Activated CD8-positive, alpha-beta T cell treated with anti-CD3 and anti-CD28 coated beads for 36 hours (primary cell): ENCODE measurements at places on chromosomes 7 and 10. TPM values are rescaled to one million over a fixed set of nuclear protein-coding genes. Genes with fewer than 3 reads are reported as not detected.
A peak's percentile ranks its signal among the peaks of the same experiment; 100 is the strongest.

- peaks cover 3% of the 10 kb centered on the region for H3K4me1 ChIP-seq
- no peak overlapping the region for H3K27ac ChIP-seq
- H3K4me3 ChIP-seq = no peak overlapping the region
- no peaks in the 10 kb centered on the region for H3K36me3 ChIP-seq
- H3K27me3 ChIP-seq = no peaks in the 10 kb centered on the region
These were observed 2.9 kb upstream of the TMEM72 start for GRCh38 chr10:44908066-44908749.

- H3K27ac ChIP-seq = no peak overlapping the region
- no peak overlapping the region for H3K4me3 ChIP-seq
- peaks cover 5% of the 10 kb centered on the region for H3K27me3 ChIP-seq
- peaks cover 21% of the 10 kb centered on the region for H3K36me3 ChIP-seq
These were observed 4.9 kb upstream of the CYP3A7 start for GRCh38 chr7:99739699-99740572.

GRCh38 chr10:71127773-71128172 is 84.6 kb upstream of the UNC5B start:
- DNase-seq = no peak
- no peaks in the 10 kb centered on the region for H3K36me3 ChIP-seq
- H3K4me3 ChIP-seq = no peak overlapping the region
- H3K4me1 ChIP-seq = peaks cover 8% of the 10 kb centered on the region

The GOT1 gene
- 51.5 TPM for total RNA-seq

DNA sequence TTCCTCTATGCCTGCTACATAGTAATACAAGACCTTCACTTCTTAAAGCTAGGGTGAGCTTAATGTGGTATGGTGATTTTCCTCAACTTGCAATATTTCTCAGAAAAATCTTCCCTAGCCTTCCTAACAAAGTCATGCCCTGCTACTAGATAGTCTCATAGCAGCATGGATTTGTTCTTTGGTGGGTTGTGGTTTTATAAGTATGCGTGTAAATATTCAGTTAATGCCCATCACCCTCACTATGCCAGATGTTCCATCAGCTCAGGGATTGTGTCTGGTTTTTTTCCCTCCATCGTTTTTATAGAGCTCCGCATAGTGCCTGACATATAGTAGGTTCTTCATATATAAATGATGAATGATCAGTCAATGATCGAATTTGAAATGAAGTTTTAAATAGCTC is 182.8 kb downstream of the CREB5 start:
- H3K27me3 ChIP-seq = peaks cover 2% of the 10 kb centered on the region
- peaks cover 9% of the 10 kb centered on the region for H3K4me1 ChIP-seq
- no peaks in the 10 kb centered on the region for H3K36me3 ChIP-seq
- DNase-seq = no peak

DNA sequence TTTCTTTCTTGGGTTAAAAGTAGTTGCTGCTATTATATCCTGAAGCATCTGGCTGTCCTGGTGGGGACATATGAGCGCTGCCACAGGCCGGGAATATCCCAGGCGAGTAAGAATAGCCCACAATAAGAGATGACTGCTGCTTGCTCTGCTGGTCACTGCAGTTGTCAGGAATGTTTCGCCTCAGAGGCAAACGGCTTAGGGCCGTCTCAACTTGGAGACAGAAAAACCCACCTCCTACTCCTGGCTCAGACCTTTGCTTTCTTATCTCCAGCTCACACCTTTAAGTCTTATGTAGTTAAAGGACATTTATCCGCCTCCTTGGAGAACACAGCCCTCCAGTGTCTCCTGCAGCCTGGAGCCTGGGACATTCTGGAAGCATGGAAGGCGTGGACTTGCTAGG is at the start of gene GJD4:
Gene GJD4, plus strand, starts transcription at position 151 of the 400 bp plus-strand sequence. Its CDS starts 227 bp downstream, at position 378.
- H3K36me3 ChIP-seq = no peaks in the 10 kb centered on the region
- H3K27ac ChIP-seq = no peak within 1 kb of the TSS
- peaks cover 5% of the 10 kb centered on the region for H3K4me1 ChIP-seq
- DNase-seq = no peak
- peaks cover 46% of the 10 kb centered on the region for H3K27me3 ChIP-seq
- no peak within 1 kb of the TSS for H3K4me3 ChIP-seq

DNA sequence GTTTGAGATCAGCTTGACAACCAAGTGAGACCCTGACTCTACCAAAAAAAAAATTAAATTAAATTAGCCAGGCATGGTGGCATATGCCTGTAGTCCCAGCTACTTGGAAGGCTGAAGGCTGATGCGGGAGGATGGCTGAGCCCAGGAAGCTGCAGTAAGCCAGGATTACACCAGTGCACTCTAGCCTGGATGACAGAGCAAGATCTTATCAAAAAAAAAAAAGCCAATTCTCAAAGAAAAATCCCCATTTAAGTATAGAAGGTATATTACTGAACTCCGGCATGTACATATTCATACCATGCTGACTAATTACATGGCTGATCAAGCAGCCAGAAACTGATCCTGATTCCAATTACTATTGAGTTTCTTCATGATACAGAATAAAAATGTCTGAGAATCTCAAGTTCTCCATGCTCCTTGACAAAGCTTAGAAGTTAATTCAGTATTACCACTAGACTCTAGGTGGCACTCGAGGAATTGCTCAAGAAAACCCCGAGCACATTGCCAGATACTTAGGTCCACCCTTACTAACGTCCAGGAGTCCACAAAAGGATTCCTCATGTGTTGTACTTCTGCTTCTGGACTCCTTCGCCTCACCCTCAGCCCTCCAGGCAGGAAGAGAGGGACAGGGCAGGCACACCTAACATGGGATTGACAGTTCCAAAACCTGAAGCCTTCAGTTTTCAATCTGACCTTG is 148.9 kb downstream of the PARD3 start:
- DNase-seq = no peak
- H3K36me3 ChIP-seq = no peaks in the 10 kb centered on the region
- no peak overlapping the region for H3K4me3 ChIP-seq
- no peaks in the 10 kb centered on the region for H3K4me1 ChIP-seq
- H3K27me3 ChIP-seq = peaks cover 4% of the 10 kb centered on the region
- no peak overlapping the region for H3K27ac ChIP-seq

DNA sequence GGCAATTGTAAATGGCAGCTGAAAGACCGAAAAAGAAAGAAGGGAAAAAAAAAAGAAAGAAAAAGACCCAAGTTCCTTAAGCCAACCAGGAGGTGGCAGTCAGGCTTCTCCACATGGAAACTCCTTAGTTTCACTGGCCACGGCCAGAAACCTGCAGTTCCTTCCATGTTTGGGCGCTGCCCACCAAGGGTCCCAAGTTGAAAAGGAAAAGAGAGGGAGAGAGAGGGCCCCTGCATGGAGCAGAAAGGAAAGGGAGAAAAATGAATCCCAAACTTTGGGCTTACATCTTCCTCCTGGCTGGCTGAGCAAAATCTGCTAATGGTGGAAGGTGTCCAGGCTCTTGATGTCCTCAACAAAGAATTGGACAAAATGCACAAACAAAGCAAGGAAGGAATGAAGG is 31.8 kb upstream of the ABCA13 start:
- H3K4me3 ChIP-seq = no peak overlapping the region
- H3K36me3 ChIP-seq = no peaks in the 10 kb centered on the region
- no peaks in the 10 kb centered on the region for H3K4me1 ChIP-seq
- H3K27me3 ChIP-seq = no peaks in the 10 kb centered on the region
- DNase-seq = no peak

- H3K4me1 ChIP-seq = peaks cover 50% of the 10 kb centered on the region
- peak; percentile 32 for DNase-seq
- peaks cover 41% of the 10 kb centered on the region for H3K36me3 ChIP-seq
- peak overlapping the region; percentile 72 for H3K27ac ChIP-seq
These were observed 1.2 kb downstream of the UBE3C start for GRCh38 chr7:157139810-157140510.

The VAX1 gene
- total RNA-seq = not detected

- H3K4me3 ChIP-seq = no peak overlapping the region
- DNase-seq = no peak
- no peak overlapping the region for H3K27ac ChIP-seq
- H3K27me3 ChIP-seq = no peaks in the 10 kb centered on the region
- peaks cover 9% of the 10 kb centered on the region for H3K36me3 ChIP-seq
- H3K4me1 ChIP-seq = peaks cover 22% of the 10 kb centered on the region
These were observed 84.7 kb upstream of the TMEM168 start for GRCh38 chr7:112874909-112875308.

DNA sequence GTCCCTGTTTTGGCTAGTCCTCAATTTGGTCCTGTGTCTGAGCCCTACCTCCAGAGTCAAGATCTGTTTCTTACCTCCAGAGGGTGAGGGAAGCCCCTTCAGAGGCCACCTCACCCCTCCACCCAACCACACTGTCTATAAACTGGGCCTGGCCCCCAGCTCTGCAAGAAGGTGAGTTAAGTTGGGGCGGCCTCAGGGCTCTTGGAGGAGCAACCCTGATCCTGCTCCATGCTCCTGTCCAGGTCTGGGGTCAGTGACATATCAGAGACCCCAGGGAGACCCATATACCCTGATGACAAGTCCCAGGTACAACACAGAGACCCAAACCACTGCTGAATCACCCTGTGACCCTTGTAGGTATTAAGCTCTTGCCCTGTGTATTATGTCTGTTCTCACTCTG is 69.5 kb downstream of the MYL10 start:
- no peak overlapping the region for H3K27ac ChIP-seq
- no peaks in the 10 kb centered on the region for H3K4me1 ChIP-seq
- DNase-seq = no peak
